ENCODE measurements at places on chromosomes 7 and 10.

DNA sequence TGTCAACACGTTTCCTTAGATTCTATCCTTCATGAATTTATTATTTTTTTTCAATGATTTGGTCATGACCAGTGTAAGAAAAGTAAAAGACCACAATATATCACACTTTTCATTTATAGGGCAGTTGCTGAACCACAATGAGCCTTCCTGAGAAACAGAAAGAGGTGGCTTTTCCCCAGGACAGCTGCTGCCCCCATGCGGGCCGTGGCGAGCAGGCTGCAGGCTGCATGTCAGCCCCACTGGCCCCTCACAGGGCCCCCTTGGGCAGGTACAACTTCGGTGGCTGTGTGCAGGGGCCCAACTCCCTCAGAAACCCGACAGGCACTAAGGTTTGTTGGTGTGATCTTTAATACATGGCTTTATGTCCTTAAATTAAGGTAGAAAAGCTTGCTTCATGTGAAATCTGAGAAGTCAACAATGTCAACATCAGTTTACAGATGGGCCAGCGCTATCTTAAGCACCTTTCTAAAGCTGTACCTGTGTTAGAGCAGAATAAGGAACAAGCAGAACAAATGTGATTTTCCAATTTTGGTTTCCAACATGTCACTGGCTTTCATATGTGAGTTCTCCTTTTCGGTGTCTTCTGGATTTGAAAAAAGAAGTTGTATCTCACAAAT is 10.6 kb downstream of the BEND7 start:
- no peak for DNase-seq

- no peak for DNase-seq
Measured at GRCh38 chr7:158941821-158942605, 85.7 kb downstream of the DYNC2I1 start.

- DNase-seq = no peak
Measured at GRCh38 chr7:29853072-29853471, 46.8 kb downstream of the WIPF3 start.

GRCh38 chr10:108338146-108338545 is 1173.6 kb upstream of the SORCS1 start:
- no peak for DNase-seq

DNA sequence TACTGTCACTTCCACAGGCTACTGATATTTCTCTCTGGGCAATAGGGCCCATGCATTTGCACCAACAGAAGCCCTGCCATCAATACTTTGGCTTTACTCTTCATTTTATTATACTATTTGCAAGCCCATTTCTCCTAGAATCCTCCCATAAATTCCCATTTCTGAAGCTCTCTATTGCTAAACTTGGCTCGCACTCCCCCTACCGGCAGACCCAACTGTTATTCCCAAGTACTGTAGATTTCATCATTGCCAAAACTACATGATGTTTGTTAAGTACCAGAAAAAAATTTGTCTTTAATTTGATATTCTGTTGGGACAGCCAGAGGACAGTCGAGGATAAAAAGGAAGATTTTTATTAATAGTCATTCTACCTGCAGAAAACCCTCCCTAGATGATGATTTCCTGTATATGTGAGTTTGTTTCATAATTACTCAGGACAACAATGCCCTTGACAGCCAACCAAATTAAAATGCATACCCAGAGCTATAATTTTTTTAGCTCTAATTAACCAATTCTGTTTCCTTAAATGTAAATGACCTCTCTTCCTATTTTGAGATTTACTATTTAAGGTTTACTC is 298.6 kb downstream of the REEP3 start:
- peak; percentile 4 for DNase-seq

GRCh38 chr7:30561389-30561788 is 33.3 kb upstream of the GARS1 start:
- no peak for DNase-seq

GRCh38 chr7:80646083-80646865 is 7.8 kb downstream of the CD36 start:
- no peak for DNase-seq

All from keratinocyte (primary cell).